Effector memory CD8-positive, alpha-beta T cell (primary cell): ENCODE measurements at places on chromosomes 2 and 18.

GRCh38 chr2:98314251-98314650 is 32.0 kb upstream of the CNGA3 start:
- H3K4me1 ChIP-seq, result no peaks in the 10 kb centered on the region
- no peak overlapping the region for H3K27ac ChIP-seq
- DNase-seq, result no peak
- no peak overlapping the region for H3K4me3 ChIP-seq

DNA sequence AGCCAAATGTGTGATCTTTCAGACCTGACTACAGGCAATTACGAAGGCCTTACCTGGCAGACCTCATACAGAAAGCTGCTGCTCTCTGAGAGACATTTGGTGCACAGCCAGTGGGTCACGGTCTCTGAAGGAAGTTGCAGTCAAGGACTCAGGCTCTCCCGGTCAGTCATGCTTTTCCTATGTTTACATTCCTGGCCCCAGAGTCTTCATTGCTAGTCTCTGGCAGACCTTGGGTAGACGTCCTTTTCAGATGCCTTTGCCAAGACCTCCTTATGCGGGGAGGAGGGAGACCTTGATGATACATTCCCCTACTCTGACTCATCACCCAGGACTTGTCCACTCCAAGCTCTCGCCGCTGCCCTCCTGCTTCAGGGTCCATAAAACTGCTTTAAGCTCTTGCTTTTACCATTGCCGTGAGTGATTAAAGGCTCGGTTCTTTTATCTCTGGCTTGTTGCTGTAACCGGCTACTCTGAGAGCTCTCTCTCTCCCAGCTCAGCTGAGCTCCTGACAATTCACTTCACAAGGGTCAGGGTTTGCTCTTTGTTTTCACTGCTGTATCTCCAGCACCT is 62.0 kb upstream of the SLC35F5 start:
- no peaks in the 10 kb centered on the region for H3K36me3 ChIP-seq
- DNase-seq, result no peak
- H3K27me3 ChIP-seq, result no peaks in the 10 kb centered on the region
- H3K4me1 ChIP-seq, result no peaks in the 10 kb centered on the region
- H3K4me3 ChIP-seq, result no peak overlapping the region

DNA sequence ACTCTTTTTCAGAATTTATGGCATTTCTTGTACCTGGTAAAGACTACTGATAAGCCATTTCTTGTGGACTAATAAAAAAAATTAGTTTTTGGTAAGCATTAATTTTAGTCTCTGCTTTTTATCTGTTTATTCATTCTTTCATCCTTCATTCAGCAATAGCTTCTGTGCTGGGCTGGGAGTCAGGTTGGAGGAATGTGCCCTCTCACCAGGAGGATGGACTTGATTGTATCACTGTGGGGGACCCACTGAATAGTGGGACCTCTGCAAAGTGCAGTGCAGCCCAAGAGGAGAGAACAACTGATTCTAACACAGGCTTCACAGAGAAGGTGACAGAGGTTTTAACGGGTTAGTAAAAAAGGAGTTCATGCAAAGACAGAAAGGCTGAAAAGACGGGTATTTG is 39.1 kb downstream of the CDC42EP3 start:
- peaks cover 67% of the 10 kb centered on the region for H3K4me1 ChIP-seq
- no peak overlapping the region for H3K4me3 ChIP-seq
- no peaks in the 10 kb centered on the region for H3K27me3 ChIP-seq

DNA sequence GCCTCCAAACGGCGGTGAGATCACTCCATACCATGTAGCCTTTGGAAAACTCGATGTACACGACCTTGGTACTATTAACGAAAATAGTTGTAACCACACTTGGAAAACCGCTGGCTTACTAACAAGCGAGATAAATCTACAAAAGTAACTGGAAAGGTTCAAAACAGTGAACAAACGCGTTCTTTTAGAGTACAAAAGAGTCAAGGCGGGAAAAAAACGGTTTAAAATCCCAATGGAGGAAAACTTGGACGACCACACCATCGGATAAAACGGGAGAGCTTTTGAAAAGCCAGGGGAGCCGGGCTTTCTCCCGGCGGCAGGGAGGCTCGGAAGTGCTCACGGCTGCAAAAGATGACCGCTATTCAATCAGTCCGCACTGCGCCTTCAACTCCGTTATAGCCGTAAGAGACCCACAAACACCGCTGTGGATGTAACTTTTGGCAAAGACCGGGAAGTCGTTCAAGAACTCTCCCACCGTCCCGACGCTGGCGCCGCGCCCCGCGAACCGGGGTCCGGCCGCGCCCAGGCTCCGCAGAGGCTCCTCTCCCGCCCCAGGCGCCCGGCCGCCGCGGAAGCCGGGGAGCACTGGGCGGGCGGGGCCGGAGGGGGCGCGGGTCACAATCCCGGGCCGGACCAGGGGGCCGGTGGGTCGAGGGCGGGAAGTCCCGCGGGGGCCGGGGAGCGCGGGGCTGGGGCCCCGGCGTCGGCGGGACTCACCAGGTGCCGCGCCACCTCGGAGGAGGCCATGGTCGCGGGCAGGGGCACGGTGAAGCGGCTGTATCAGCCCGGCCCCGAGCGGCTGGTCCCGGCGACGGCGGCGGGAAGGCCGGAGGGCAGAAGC is 465 bp downstream of the SEPTIN10 start:
- peaks cover 74% of the 10 kb centered on the region for H3K27me3 ChIP-seq
- no peak overlapping the region for H3K27ac ChIP-seq
- H3K4me3 ChIP-seq, result peak overlapping the region; percentile 80
- peaks cover 2% of the 10 kb centered on the region for H3K4me1 ChIP-seq

- H3K4me1 ChIP-seq, result no peaks in the 10 kb centered on the region
- no peak for DNase-seq
- no peaks in the 10 kb centered on the region for H3K36me3 ChIP-seq
- peaks cover 10% of the 10 kb centered on the region for H3K27me3 ChIP-seq
- no peak overlapping the region for H3K27ac ChIP-seq
Measured at GRCh38 chr18:34741401-34741800, 31.3 kb downstream of the DTNA start.

DNA sequence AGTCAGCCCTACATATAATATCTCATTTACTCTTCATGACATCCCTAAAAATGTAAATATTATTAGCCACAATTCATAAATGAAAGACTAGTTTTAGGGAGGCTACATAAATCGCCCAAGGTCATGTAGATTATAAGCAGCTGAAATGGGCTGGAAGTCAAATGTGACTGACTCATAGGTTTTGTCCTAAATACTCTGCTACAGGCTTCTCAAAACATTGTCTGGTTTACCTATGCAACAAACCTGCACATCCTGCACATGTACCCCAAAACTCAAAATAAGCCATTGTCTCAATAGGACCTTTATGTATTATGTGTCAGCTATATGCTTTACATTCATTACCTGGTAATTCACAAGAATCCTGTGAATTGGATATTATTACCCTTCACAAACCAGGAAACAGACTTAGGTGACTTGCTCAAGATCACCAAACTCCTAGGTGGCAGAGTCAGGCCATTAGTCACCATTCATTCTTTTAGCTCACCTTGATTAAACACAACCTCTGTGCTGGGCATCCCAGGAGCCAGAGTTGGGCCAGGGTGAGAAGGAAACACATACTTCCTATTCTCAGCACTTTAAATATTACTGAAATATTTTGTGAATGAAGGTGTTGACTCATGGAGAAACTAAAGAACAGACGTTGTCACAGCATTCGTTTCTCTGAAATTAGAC is 69.4 kb upstream of the CPO start:
- H3K4me1 ChIP-seq, result no peaks in the 10 kb centered on the region
- no peak overlapping the region for H3K4me3 ChIP-seq
- peaks cover 3% of the 10 kb centered on the region for H3K27me3 ChIP-seq

GRCh38 chr2:176169711-176170110 is 12.6 kb downstream of the HOXD3 start:
- peaks cover 5% of the 10 kb centered on the region for H3K36me3 ChIP-seq
- peaks cover 87% of the 10 kb centered on the region for H3K27me3 ChIP-seq
- no peak overlapping the region for H3K27ac ChIP-seq
- DNase-seq, result no peak
- H3K4me3 ChIP-seq, result no peak overlapping the region

DNA sequence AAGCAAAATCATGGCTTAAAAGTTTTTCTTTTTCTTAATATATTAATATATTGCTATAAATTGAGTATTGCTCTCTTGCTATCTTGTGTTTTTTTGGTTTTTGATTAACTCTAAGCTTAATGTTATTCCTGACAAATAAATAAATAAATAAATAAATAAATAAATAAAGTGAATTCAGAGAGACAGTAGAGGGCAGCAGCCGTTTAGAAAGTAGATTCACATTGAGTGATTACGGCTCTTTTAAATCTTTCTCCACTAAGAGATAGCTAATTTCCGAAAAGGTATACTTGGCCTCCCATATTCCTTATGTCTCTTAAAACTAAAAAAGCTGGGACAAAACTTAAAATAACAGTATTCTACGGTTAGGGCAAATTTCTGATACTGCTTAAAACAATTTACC is 34.3 kb downstream of the MSH2 start:
- H3K36me3 ChIP-seq, result no peaks in the 10 kb centered on the region
- no peak overlapping the region for H3K4me3 ChIP-seq

GRCh38 chr2:11683476-11683875 is 13.5 kb upstream of the NTSR2 start:
- H3K27ac ChIP-seq, result no peak overlapping the region
- peaks cover 43% of the 10 kb centered on the region for H3K27me3 ChIP-seq
- DNase-seq, result no peak
- H3K4me3 ChIP-seq, result no peak overlapping the region

DNA sequence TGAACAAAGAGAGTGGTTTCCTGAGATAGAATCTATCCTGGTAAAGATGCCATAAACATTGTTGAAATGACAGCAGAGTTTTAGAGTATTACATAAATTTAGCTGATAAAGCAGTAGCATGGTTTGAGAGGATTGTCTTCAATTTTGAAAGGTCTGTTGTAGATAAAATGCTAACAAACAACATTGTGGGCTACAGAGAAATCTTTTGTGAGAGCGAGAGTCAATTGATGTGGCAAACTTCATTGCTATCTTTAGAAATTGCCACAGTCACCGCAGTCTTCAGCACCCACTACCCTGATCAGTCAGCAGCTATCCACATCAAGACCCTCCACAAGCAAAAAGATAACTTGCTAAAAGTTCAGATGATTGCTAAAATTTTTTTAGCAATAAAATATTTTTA is 17.5 kb downstream of the VRK2 start:
- no peak for DNase-seq
- H3K4me1 ChIP-seq, result peaks cover 41% of the 10 kb centered on the region
- peak overlapping the region; percentile 53 for H3K27ac ChIP-seq
- H3K4me3 ChIP-seq, result no peak overlapping the region
- H3K27me3 ChIP-seq, result no peaks in the 10 kb centered on the region

- H3K27me3 ChIP-seq, result peaks cover 8% of the 10 kb centered on the region
- no peak overlapping the region for H3K27ac ChIP-seq
- no peaks in the 10 kb centered on the region for H3K36me3 ChIP-seq
- H3K4me3 ChIP-seq, result no peak overlapping the region
- no peaks in the 10 kb centered on the region for H3K4me1 ChIP-seq
Measured at GRCh38 chr2:68094111-68094510, 31.3 kb upstream of the C1D start.

DNA sequence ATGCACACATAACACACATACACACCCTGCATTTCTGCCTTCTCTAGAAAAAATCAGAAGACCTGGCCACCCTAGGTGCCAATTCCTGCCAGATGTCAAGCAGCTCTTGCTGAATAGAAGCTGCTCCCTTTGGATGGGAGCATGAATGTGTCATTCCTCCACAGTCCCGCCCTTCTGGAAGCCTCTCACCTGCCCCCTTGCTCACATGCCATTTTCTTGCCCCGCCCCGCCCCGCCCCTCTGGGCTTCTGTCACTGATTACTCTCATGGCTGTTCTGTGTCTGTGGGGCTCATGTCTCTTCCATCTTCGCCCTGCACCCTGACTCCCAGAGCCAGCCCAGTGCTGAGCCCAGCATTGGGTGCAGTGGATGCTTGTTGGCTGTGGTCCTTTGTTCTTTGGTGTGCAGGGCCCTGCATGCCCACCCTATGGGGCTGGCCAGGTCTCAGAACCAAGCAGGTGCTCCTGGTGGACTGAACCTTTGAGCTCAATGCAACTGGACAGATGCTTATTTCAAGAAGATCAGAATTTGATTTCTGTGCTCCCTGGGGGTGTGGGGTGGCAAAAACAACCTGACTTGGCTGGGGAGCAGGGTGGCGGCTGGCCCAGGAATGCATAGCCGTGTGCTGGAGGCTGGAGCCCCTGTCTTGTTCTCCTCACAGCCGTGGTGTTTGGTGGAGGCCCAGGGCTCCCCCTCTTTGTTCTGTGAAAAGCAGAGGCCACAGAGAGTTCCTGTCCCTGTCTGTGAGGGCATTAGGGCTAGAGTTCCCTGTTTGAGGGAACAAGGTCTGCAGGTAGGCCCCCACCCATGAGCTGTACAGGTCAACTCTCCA is 140.6 kb upstream of the GLI2 start:
- no peak overlapping the region for H3K4me3 ChIP-seq
- peaks cover 2% of the 10 kb centered on the region for H3K36me3 ChIP-seq
- H3K27me3 ChIP-seq, result peaks cover 32% of the 10 kb centered on the region

DNA sequence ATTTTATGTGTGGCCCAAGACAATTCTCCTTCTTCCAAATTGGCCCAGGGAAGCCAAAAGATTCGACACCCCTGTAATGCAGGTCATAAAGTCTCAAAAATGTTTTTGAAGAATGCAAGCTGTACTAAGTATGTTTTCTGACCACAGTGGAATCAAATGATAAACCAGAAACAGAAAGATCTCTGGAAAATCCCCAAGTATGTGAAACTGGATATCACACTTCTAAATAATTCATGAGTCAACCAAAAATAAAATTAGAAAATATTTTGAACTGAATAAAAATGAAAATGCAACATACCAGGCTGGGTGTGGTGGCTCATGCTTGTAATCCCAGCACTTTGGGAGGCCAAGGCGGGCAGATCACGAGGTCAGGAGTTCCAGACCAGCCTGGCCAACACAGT is 34.1 kb upstream of the UBE2F start:
- H3K27me3 ChIP-seq, result peaks cover 14% of the 10 kb centered on the region
- H3K4me1 ChIP-seq, result peaks cover 6% of the 10 kb centered on the region
- no peak overlapping the region for H3K27ac ChIP-seq
- DNase-seq, result no peak
- no peak overlapping the region for H3K4me3 ChIP-seq
- H3K36me3 ChIP-seq, result peaks cover 2% of the 10 kb centered on the region

DNA sequence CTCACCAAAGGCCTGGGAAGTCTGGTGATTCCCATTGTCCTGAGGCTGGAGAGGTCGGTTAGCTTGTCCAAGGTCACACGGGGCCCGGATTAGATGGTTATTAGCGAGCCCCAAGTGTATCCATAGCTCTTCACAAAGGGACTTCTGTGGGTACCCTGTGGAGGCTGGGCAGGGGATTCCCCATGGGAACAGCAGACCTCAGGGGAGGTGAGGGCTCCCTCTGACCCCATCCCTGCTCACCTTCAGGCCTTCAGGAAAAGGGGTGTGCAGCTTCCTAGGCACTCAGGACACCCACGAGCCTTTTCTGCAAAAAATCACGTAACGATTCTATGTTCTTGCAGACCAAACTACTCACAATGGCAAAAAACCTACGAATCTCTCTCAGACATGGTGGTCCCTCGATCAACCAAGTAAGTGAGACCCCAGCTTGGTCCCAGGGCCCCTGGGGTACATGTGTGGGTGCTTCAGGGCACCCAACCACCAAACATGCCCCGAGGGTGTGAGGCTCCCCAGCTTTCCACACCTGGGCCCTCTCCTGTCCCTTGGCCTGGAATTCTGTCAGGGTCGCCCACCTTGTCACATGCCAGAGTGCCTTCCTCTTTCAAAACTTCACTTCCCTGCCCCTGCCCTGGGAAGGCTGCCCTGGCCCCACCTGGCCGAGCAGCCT is 40.3 kb downstream of the PDIA6 start:
- H3K36me3 ChIP-seq, result peaks cover 3% of the 10 kb centered on the region
- H3K27me3 ChIP-seq, result no peaks in the 10 kb centered on the region
- H3K4me1 ChIP-seq, result peaks cover 2% of the 10 kb centered on the region
- DNase-seq, result no peak

- H3K4me3 ChIP-seq, result no peak overlapping the region
Measured at GRCh38 chr2:102059151-102059550, 67.4 kb downstream of the IL1R2 start.
